ENCODE measurements at places on chromosomes 4 and X.
A peak's percentile ranks its signal among the peaks of the same experiment; 100 is the strongest.

- DNase-seq, result no peak
These were observed 171.3 kb upstream of the LCORL start for GRCh38 chr4:18192901-18193300.

- DNase-seq, result no peak
These were observed 398.7 kb upstream of the PPP1R2C start for GRCh38 chrX:43176686-43177085.

- peak; percentile 83 for DNase-seq
These were observed 73.0 kb downstream of the AFF1 start for GRCh38 chr4:87007528-87008446.

GRCh38 chr4:9832640-9833039, 51.2 kb downstream of the DRD5 start:
- no peak for DNase-seq

Data from sciatic nerve (tissue), 2 donors.